Stimulated activated naive CD4-positive, alpha-beta T cell treated with Interleukin-2 at 50 U/mL for 16 hours (primary cell): ENCODE measurements at places on chromosomes 16 and 17.

DNA sequence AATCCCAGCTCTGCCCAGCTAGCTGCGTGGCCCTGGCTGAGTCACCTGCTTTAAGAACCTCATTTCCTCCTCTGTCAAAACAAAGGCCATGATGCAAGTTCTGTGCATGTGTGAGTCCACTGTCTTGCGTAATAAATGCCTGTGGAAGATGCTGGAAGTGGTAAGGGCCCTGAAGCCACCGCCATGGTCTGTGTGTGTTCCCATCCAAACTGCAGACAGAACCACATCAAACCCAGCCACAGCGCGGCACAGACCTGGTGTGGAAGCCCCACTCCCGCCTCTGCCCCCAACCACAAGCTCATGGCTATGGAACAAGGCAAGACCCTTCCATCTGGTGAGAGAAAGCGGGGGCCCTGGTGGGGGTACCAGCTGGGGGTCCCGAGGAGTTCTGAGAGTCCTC lies 26.0 kb downstream of the NECAB2 start:
- no peak for DNase-seq

DNA sequence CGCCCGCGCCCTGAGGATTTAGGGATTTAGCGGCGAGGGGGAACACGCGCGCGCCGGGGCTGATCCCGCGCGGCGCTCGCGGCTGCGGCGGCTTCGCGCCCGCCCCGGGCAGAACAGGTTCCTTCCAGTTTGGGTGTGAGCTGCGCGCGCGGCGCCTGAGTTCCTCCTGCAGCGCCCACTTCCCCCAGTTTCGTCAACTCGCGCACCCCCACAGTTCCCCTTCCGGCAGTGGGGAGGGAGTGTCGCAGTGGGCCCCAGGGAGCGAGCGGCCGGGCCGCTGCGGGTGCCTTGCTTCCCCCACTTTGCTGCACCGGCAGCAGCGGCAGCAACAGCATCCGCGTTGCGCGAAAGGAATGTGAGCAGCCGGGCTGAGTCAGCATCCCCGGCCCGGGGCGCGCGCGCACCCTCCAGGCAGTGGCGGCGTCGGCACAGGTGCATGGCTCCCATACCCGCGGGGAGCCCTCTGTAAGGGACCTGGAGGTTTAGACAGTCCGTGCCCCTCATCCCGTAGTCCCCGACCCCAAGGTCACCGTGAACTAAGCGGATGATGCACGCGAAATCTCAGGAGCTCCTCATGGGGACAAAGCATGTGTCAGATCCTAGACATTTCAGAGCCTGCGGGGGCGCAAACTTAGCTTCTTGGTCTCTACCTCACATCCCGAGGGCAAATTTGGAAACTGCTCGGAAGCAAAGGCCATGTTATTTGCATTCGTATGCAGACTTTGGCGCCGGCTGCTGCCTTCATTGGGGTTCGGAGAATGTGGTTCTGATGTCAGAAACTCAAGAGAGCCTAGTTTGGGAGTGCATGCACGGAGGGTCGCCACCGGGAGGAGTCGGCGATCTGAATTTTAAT lies 767 bp downstream of the ARSG start:
- peak; percentile 90 for DNase-seq

GRCh38 chr17:68835071-68835470 lies 120.1 kb downstream of the ABCA8 start:
- DNase-seq: no peak

DNA sequence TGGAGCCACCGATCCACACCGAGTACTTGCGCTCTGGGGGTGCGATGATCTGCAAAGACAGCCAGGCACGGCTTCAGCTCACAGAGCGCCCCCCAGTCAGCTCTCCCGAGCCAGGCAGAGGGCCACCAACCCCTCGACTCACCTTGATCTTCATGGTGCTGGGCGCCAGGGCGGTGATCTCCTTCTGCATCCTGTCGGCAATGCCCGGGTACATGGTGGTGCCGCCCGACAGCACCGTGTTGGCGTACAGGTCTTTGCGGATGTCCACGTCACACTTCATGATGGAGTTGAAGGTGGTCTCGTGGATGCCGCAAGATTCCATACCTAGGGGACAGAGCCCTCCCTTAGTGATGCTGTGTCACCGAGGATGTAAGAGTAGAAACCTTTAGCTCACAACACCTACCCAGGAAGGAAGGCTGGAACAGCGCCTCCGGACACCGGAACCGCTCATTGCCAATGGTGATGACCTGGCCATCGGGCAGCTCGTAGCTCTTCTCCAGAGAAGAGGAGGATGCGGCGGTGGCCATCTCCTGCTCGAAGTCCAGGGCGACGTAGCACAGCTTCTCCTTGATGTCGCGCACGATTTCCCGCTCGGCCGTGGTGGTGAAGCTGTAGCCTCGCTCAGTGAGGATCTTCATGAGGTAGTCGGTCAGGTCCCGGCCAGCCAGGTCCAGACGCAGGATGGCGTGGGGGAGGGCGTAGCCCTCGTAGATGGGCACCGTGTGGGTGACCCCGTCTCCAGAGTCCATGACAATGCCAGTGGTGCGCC lies 1.6 kb downstream of the ACTG1 start:
- peak; percentile 16 for DNase-seq

DNA sequence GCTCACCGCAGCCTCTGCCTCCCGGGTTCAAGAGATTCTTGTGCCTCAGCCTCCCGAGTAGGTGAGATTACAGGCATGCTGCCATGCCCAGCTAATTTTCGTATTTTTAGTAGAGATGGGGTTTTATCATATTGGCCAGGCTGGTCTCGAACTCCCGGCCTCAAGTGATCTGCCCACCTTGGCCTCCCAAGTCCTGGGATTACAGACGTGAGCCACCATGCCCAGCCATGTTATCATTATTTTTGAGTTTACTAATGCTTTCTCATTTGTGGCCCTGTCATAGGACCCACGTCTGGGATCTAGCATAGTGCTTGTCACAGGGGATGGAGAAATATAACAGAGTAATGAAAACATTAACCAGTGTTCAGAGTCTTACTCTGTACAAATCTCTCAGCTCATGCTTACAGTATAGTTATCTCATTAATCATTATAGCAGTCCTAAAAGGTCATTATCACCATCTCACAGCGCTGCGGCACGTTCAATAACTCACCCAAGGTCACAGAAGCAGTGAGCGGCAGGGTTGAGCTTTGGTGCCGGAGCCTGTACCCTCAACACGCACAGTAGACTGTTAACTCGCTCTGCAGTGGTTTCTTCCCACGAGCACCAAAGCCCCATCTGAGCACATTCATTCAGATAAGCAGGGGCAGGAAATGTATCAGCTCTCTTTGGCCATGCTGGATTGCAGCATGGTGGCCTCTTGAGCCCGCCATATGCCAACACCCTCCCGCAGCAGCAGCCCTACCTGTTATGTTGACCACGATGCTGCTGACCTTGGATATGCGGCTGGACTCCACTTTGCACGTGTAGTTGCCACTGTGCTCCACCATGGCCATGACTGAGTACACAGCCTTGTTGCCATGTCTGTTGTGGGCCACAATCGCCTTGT lies 21.4 kb downstream of the PECAM1 start:
- no peak for DNase-seq

GRCh38 chr17:11170881-11171280 lies 70.1 kb upstream of the SHISA6 start:
- no peak for DNase-seq

GRCh38 chr16:11350519-11350918 lies 5.3 kb downstream of the RMI2 start:
- DNase-seq: no peak

- no peak for DNase-seq
Measured at GRCh38 chr16:2194166-2194834, 2.1 kb downstream of the CASKIN1 start.

DNA sequence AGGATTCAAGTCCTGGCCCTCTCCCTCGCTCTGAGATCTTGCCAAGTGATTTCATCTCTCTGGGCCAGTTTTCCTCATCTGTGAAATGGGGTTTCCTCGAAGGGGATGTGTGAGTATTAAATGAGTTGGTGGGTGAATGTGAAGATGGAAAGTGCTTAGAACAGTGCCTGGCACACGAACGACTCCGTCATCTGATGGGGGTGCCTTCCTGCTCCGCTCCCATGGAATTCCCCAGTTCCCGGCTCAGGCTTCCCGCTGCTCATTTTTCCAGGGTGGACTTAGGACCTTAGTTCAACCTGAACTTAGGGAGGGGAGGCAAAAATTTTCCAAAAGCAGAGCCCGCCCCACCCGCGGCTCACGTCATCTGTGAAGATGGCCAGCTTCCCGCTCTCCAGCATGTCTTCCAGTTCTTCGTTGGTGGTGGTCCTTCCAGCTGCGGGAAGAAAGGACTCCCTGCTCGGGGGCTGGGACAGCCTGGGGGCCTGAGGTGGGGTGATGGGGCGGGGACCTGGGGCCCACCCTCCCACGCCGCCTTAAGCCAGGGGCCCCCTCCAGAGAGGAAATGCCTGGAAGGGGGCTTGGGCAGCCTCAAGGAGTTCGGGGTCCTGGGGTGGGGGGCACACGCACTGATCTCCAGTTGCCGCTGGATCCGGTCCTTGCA lies 11.4 kb downstream of the HSD3B7 start:
- DNase-seq: no peak

GRCh38 chr17:633133-633532 lies 81.5 kb downstream of the VPS53 start:
- no peak for DNase-seq

DNA sequence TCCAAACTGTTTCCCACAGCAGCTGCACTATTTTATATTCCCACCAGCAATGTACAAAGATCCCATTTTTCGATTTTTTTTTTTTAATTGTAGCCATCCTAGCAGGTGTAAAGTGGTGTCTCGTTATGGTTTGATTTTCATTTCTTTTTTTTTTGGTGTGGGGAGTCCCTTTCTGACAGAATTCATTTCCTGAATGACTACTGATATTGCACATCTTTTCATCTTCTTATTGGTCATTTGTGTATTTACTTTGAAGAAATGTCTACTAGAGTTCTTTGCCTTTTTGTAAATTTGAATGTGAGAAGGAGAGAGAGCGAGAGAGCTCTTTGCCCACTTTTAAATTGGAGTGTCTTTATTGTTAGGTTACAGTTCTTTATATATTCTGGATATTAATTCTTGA lies 14.0 kb downstream of the CYB5B start:
- no peak for DNase-seq

- DNase-seq: no peak
Measured at GRCh38 chr17:3935140-3935542, 18.9 kb upstream of the P2RX1 start.

DNA sequence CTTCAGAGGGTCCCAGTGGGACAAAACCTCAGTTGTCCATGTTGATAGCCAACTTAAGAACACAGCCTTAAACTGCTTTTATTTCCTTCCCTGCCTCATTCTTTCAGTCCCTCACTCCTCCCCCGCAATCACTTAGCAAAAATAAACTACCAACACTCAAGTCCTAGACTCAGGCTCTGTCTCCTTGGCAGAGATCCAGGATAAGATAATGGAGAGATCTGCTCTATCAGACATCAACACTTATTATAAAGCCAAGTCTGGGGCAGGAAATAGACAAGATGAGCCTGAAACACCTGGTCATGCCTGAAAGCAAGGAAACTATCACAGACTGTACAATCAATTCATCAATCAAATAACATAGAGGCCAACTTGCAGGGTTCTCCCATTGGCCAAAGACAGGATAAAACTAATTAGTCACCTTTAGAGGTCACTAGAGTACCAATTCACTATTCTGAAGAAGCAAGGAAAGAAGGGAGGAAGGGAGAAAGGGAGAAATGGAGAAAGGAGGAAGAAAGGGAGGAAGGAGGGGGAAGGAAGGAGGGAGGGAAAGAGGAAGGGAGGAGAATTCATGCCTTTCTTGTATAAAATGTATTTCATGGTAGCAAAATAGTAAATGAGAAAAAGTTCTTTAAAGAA lies 15.7 kb downstream of the HYDIN start:
- DNase-seq: no peak

GRCh38 chr17:68054296-68054900 lies 18.9 kb downstream of the KPNA2 start:
- no peak for DNase-seq

GRCh38 chr16:69194488-69194887 lies 7.5 kb downstream of the SNTB2 start:
- DNase-seq: no peak

DNA sequence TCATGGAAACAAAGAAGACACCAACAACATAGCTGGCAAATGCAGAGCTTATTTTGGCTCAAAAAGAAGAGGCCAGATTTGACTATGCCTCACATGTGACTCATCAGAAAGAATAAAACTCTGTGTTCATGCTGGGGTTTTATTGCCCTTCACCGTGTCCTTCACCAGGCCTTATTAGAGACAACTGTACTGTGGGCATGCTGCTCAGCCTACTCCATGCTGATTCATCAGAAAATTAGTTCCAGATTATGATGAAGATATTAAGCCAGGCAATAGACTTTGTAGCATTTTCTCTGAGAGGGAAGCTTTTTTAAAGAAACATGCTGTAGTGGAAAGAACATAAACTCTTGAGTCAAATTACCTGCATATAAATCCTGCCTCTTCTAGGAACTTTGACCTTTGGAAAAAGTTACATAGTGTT lies 89.8 kb downstream of the CYB561 start:
- no peak for DNase-seq

- no peak for DNase-seq
Measured at GRCh38 chr17:4444782-4445473, 11.2 kb downstream of the SPNS3 start.

DNA sequence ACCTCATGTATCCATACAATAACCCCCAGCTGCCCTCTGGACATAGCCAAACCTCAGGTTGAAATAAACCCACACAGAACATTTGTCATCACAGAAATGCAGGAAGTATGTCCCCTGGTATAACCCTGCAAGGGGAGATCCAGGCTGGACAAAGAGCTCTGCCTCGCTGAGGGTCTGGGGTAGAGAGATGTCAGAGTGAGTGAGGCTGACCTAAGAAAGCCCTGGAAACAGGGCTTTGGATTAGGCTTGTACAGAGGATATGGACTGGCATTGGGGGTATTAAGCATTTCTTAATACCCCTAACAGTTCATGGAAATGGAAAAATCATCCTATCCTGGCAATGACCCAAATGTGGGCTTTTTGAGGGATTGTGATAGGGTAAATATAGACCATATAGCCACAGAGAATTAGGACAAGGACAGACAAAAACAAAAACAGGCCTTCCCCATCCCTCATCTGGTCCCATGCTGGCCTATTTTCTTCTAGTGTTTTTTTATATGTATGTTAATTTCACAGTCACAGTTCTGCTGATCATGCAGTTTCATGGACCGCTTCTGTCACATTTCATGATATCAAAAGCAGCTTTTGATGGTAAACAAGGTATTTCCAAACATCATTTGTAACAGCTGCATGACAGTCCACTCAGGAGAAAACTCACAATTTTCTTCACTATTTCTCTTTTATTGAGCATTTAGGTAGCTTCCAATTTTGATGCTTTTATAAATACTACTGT lies 26.1 kb downstream of the PLXDC1 start:
- no peak for DNase-seq

DNA sequence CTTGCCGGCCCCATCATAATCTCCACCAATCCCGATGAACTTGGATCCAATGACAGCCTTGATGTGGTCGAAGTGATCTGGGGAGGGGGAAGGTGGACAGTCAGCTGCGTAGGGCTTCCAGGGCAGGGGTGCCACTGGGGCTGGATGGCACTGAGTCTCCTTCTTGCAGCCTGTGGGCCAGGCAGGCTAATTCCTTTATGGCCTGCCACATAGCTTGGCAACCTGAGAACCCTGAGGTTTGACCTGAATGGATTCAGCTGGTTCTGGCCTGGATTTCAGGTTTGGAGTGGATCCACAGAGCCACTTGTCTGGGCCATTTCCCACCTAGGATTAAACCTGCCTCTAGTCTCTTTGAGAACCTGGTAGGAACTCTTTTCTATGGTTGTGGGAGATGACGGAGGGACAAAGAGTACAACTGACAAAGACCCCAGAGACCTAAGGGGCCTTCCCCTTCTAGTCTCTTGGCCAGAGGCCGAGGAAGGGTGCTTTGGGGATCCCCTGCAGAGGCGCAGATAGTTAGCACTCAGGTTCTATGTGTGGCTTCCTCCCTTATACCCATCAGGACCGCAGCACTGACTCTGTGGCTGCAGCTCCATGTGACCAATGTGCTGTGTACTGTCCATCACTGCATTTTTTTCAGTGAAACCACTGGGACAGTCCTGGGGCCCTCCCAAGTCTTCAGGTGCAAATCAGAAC lies 9.2 kb upstream of the DPEP3 start:
- DNase-seq: no peak
